Foreskin keratinocyte (primary cell): ENCODE measurements at places on chromosomes 7 and 10. TPM values are rescaled to one million over a fixed set of nuclear protein-coding genes. Genes with fewer than 3 reads are reported as not detected.

GRCh38 chr10:72353965-72354355 lies 759 bp downstream of the DNAJB12 start:
- DNase-seq: no peak

DNA sequence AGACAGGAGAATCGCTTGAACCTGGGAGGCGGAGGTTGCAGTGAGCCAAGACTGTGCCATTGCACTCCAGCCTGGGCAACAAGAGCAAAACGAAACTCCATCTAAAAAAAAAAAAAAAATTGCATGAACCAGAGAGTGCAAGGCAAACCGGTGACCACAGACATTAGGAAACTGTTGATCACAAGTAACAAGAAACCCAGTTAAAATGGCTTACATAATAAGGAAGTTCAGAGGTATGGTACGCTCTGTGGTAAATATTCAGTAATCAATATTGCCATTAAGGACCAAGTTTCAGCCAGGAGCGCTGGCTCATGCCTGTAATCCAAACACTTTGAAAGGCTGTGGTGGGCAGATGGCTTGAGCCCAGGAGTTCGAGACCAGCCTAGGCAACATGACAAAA lies 9.2 kb upstream of the NT5C2 start:
- DNase-seq: no peak

DNA sequence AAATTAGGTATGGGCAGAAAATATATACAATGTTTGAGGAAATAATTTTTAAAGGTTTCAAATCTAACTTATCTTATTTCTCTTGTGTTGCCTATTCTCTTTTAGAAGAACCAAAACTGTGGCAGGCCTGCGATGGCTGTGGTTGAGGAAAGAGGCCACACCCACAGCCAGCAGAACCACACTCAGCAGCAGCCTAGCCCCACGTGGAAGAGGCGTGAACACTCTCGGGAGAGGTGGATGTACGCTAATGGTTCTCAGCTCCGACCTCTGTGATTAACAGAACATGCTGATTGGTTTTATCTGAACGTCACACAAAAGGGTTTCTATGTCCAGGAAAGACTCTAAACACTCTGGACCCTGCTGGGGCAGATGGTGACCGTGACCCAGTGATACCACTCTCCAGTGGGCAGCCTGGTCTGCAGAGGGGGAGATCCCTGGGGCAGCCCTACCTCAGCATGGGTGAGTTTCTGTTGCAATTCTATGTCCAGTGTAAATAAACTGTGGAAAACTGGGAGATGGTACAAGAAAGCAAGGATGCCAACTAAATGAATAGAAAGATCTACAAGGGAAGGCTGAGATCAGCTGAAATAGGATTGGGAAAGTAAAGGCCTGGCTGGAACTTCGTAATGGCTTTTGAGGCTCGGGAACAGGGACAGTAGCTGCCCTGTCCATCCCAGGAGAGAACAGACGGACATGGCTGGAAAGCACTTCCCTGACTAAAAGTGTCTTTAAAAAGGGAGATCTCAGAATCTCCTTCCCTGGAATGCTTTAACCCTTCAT lies 26.6 kb downstream of the DIP2C start:
- DNase-seq: no peak

DNA sequence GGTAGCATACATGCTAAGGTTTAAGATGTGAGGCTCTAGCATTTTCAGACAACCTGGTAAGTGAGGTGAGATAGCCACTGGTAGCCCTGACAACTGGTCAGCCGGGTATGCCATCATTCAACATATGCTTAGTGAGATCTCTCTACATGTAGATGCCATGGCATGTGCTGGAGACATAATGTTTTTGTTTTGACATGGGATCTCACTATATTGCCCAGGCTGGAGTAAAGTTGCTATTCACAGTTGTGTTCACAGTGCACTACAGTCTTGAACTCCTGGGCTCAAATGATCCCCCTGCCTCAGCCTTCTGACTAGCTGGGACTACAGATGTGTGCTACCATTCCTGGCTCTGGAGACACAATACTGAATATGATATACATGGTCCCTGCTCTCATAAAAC lies 437.3 kb downstream of the SORCS1 start:
- no peak for DNase-seq

- peak; percentile 46 for DNase-seq
Observed at GRCh38 chr7:107622429-107622828, 38.2 kb upstream of the SLC26A4 start.

DNA sequence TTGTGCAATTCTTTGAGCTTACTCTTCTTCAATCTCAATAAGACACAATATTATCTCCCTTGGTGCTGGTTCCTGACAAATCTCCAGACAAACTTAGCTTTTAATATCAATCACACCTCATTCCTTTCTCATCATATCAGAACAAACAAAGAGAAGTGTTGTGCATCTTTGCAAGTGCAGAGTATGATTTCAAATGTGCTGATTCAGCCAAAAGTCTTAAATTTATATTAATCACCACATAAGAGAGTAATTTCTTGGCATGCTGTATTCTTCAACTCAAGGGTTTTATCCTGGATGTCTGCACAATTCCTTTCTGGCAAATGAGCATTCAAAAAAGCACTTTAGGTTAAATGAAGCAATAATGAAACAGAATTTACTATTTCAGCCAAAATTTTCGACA lies 877.8 kb downstream of the ANKRD7 start:
- DNase-seq: no peak

- no peak for DNase-seq
Observed at GRCh38 chr7:140539461-140539860, 60.2 kb upstream of the MKRN1 start.

GRCh38 chr10:73593812-73594211 lies 2.7 kb upstream of the USP54 start:
- no peak for DNase-seq

DNA sequence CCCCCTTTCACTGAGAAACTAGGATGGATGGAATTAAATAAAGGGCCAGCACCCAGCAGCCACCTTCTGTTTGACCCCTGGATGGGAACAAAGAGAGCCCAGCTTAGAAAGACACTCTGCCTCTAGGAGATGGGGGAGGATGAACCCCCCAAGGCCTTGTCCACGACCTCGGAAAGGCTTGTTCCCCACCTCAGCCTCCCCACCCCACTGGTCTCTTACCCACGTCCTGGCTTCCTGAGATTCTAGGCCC lies 9.7 kb downstream of the ITPRIP start:
- no peak for DNase-seq

- no peak for DNase-seq
Observed at GRCh38 chr10:74841265-74841973, 15.0 kb downstream of the KAT6B start.

DNA sequence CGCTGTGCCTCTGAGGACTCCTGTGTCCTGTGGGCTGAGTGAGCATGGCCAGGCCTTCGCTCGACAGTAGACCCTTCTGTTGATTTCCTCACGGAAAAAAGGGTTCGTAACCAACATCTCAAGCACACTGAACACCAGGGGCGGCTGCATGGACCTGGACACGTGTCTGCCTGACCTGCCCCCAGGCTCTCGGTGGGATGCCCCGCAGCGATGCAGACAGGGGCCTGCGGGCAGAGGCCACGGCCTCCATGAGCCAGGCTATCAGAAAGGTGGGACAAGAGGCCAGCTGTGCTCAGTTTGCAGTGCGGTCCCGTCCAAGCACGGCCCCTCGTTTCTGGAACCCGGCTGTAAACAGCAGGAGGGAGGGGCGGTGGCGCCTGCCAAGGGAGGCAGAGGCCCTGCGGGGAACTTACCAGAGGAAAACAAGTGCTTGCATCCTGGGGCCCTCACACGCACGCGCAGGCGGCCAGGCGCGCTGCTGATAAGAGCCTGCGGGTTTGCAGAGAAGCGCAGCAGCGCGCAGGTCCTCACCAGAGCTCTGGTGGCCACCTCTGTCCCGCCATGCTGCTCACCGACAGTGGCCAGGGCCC lies 10.6 kb downstream of the GPR146 start:
- DNase-seq: no peak

DNA sequence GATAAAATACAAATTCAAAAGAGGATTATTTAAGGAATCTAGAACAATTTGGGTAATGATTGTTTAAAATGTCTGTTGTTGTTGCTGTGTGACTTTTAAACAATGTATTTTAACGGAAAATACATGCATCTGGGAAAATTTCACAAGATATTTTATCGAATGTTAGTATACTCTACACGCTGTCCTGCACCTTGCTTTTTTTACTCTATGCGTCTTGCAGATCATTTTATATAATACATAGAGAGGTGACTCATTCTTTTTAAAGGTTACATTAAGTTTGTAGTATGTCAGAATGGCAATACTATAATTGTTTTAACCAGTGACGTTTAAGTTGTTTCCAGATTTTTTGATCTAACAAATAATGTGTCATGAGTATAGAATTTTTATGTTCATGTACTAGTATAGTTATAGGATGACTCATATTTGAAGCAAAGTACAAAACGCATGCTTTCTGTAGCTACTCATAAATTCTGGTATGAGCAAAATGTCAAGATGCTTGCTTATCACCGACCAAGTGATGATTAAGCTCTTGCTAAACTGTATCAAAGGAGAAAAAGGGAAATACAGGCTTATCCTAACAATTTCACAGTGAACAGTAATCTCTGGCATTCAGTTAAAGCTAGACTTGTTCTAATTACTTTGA lies 4.9 kb downstream of the DKK1 start:
- DNase-seq: peak; percentile 98

DNA sequence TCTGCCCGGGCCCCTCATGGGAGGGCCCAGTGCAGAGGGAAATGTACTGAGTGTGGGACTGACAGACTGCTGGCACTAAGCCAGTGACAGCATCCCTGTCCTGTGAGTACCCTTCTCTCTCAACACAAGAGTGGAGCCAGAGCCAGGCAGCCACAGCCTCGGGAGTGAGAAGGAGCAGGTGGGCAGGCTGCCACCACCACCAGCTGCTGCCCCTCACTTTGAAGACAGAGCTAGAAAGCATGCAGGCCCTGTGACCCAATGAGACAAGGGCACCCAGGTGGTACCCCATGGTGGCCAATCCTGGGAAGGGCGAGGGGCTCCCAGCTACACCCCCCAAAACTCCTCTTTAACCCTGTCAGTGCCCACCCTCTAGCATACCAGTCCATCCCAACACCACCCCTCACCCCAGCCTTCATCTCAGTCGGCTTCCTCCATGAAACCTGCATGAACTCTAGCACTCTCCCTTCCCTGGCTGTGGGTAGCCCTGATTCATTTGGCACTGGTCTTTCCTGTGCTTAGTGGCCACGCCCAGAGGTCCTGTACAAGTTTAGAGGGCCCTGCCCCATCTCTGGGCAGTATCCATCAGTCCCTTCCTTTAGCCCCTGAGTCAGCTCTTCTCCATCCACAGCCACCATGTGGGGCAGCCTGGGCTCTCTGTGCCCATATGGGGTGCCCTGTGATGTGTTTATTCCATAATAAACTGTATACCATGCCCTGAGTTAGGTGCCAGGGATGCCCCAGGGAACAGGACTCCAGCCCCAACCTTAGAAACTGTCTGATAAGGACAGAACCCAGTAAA lies 207.0 kb upstream of the ZMIZ1 start:
- no peak for DNase-seq

DNA sequence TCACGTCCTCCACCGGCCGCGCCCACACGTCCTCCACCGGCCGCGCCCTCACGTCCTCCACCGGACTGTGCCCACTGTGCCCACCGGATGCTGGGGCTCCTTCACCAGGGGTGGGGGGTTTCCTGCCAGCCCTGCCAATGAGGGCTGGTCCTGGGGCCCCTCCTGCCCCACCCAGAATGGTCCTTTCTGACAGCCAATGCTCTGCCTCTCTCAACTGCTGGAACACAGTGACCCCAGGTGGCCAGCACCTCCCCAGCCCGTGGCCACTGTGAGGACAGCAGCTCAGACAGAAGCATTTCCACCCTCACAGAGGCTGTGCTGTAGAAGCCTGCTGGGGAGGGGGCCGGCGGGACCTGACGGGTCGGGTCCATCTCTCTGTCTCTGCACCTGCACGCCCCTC lies 90.1 kb upstream of the DNAAF5 start:
- DNase-seq: no peak

DNA sequence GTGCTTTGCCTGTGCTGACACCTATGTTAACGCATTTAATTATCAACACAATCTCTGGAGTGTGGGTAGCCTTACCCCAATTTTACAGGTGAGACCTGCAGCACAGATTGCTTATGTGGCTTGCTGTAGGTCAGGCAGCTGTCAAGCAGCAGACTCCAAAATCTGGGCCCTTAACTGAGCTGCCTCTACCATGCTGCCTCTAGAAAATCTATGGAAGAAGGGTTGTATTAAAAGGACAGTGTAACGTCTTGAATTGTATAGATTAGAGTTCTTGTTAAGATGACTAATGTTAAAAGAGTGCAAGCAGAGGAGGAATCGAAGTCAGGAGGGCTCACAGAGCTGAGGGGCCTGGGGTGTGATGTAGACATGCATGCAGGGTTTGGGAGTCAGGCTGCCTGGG lies 1.2 kb upstream of the PON3 start:
- DNase-seq: no peak

DNA sequence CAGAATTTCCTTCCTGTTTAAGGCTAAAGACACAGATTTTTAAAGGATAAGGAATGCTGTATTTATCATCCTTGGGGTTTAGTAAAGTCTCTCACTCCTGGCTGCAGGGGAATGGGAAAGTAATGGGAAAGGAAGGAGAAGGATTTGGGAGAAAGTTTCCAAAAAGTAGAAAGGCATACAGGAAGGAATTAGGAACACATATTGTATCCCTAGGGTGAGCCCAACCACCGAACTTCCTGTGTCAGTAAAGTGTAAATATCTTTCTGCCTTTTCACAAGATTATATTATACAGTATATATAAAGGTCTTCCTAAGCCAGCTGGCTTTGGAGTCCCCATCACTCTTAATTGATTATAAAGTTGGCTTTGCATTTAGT lies 12.0 kb upstream of the UBE2D1 start:
- DNase-seq: no peak

DNA sequence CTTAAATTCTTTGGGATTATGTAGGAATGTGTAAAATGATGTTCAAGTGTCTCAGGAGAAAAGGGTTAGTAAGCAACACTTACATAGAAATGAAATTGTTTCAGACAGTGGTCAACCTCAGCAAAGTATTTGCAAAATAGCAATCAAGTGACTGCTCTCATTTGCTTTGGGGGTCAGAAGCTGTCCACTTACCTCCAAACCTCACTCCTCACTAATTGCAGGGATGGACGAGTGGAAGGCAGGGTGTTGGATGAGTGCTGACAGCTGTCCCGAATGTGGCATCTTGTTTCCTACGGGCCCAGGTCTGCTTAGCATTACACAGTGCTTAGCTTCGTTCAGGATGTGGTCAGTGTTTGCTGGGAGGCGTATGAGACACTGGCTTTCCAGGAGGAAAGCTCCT lies 437.0 kb downstream of the SUGCT start:
- DNase-seq: peak; percentile 37

The CNNM2 gene
- 1.2 and 1.3 TPM in 2 replicates for polyA plus RNA-seq

The CARD11 gene
- 12.5 and 14.6 TPM in 2 replicates for polyA plus RNA-seq

The LDB3 gene
- not detected in 2 replicates for polyA plus RNA-seq

The CRHR2 gene
- not detected in 2 replicates for polyA plus RNA-seq

The PBLD gene
- 0.75 and 1.1 TPM in 2 replicates for polyA plus RNA-seq

The EGFR gene
- polyA plus RNA-seq: 22.4 and 28.7 TPM in 2 replicates
